Activated CD4-positive, alpha-beta T cell treated with anti-CD3 and anti-CD28 coated beads for 1 hour (primary cell): ENCODE measurements at places on chromosomes 4 and X.

DNA sequence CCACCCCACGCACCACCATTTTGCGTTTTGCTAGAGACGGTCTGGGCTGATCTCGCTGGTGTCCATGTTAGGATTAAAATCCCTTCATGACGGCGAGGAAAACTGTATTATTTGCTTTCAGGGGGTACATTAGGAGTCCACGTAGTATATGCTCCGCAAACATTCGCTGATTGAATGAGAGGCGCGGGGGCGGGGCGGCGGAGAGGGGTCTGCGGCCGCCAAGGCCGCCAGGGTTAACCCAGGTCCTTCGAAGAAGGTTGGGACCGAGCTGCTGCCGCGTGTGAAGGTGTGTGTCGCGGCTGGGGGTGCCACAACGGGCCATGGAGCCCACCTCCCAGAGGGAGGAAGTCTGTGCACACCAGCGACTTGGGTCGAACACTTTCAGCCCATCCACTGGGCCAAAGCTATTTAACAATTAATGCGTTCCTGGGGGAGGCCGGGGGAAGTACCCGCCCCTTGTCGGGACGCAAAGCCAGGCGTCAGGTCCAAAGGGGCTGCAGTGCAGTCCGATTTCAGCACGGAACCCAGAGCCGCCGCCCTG, 6.4 kb upstream of the PITX2 start:
- DNase-seq: no peak

DNA sequence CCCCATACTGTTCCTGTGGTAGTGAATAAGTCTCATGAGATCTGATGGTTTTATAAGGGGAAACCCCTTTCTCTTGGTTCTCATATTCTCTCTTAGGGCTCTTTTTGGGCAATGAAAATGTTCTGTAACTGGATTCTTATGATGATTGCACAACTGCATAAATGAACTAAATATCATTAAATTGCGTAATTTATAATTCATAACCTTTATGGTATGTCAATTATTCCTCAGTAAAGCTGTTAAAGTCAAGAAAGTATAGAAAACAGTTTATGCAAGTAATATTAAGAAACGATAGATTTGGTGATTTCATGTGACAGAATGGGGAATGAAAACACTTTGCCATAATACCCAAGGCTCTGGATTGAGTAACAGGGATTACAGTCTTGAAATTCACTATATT, 33.5 kb upstream of the SPANXD start:
- DNase-seq: no peak

- DNase-seq: no peak
Measured at GRCh38 chr4:6910960-6911874, 1.6 kb downstream of the TBC1D14 start.

DNA sequence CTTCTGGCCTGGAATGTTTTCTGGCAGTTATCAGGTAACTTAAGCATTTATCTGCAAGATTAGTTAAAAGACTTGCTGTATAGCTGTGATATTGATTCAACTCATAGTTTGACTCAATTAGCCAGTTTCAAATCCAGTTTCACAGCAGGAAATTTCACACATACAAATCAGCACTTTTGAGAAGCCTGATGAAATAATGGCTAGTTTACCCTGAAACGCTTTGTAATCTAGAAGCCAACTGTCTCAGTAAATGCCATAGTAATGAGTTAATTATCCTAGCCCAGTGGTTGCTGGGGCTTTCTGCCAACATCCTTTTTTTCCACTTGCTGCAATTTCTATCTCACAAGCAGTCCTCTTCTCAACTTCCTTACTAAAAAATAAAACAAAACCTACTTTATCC, 53.1 kb downstream of the ARHGEF38 start:
- no peak for DNase-seq

- no peak for DNase-seq
Measured at GRCh38 chr4:100590325-100590724, 72.5 kb upstream of the EMCN start.

- no peak for DNase-seq
Measured at GRCh38 chrX:77628294-77629025, 157.6 kb downstream of the ATRX start.

GRCh38 chr4:112451831-112452230, 64.1 kb downstream of the NEUROG2 start:
- no peak for DNase-seq

DNA sequence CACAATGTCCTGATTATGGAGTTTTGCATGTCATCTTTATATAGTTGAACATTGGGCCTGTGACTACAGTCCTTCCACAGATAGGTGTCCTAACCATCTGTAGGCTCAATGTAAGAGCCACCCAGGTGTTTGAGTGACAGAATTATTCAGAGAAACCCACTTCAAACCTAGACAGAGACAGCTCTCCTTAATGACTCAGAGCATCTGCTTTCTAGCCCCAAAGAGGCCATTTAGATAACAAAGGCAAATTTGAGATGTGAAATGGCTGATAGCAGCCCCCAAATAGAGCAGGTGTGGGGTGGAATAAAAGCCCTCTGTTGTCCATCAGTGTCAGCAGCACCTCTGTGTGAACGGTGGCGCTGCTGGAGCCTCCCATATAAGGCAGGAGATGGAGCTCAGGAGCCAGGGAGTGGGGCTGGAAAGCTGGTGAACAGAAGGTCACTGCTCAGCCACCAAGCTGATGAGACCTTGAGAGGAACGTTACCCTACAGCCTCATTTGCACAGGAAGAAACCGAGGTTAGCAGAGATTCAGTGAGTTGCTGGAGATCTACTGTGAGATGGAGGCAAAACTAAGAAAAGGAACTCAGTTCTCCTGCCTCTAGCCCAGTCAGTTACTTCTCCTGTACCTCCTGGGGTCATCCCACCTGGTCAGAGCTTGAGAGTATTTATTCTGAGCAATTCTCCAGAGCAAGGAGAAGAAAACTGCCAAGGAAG, 153.3 kb upstream of the LNX1 start:
- no peak for DNase-seq

DNA sequence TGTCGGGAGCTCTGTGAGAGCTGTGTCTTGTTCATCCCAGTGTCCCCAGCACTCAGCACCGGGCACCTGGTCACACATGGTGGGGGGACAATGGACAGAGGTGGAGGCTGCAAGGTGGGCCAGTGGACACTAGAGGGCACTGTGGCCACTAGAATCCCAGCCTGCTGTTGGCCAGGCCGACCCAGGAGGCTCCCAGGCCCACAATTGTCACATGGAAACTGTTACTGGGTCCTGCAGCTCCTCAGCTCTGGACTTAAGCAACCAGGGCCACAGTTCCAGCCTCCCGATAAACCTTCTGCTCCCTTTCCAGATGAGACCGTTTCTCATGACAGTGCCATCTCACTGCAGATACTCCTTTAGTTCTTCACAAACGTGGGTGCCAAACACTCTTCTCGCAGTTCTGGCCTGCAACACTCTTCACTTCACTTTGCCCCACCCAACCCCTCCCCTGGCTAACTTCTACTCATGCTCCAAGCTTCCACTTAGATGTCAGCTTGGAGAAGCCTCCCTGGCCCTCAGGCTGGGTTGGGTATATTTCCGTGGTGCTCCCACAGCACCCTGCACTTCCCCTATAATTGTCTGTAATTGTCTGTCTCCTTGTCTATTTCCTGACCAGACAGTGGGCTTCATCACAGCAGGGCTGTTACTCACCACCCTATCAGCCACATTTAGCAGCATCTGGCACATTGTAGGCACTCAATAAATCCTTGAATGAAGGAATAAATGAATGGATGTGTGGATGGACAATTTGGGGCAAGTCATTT, 3.5 kb upstream of the IQSEC2 start:
- no peak for DNase-seq
